Omental fat pad (tissue), 4 donors: ENCODE measurements at places on chromosomes 12 and 14. TPM values are rescaled to one million over a fixed set of nuclear protein-coding genes. Genes with fewer than 3 reads are reported as not detected.
A peak's percentile ranks its signal among the peaks of the same experiment; 100 is the strongest.

DNA sequence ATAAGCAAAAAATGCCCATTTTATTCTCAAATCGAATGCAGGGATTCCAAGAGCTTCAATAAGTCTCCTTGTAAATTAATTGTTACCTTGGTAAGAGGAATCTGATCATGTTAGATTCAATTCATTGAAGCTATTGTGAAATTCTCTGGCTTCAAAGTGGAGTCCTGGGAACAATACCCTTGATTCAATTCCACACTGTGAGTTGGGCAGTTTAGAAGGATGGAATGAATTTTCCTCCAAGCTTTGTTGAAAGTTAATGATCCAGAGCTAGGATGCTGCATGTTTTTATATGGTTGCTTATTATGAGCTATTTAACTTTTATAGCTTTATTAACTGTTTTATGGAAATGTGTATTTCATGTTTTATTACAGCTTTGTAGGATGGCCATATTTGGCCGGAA, 89.9 kb upstream of the IGF1 start:
- no peak for DNase-seq

GRCh38 chr14:68551045-68551683, 241.7 kb downstream of the ZFP36L1 start:
- no peak for DNase-seq

- DNase-seq, result no peak
Measured at GRCh38 chr14:92656306-92657081, 91.9 kb downstream of the LGMN start.

HOXC9 gene
- 0.44 TPM for total RNA-seq

DNA sequence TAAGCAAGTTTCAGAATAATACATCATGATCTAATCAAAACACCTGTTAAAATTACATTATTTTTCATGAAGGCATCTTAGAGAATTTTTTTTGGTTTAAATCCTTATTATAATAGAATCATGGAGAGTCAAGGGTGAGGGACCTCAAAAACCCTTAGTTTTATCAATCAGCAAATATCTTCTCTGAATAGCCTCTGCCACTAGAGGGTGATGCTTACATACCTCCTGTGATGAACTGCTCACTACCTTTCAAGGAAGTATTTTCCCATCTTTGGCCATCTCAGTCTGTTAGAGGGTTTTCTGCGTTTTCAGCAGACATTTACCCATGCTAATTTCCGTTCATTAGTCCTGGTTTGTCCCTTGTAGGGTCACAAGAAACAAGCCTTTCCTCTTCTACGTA, 200.2 kb downstream of the TRHDE start:
- DNase-seq, result no peak

- no peak for DNase-seq
Measured at GRCh38 chr14:106044949-106045596, 518.7 kb downstream of the TMEM121 start.

DNA sequence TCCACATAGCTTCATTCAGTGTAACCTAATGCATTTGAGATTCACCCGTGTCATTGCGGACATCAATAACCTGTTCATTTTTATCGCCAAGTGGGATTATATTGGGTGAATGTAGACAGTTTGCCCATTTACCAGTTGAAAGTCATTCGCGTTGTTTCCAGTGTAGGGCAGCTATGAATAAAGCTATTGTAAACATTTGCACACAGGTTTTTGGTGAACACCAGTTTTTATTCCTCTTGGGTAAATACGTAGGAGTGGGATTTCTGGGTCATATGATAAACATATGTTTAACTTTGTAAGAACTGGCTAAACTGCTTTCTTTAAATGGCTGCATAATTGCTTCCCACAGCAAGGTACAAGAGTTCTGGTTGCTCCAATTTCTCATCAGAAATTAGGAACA, 33.6 kb downstream of the C14orf132 start:
- DNase-seq, result no peak

- no peak for DNase-seq
Measured at GRCh38 chr14:46230540-46230939, 421.0 kb downstream of the RPL10L start.

- no peak for DNase-seq
Measured at GRCh38 chr14:98633380-98633779, 638.6 kb downstream of the BCL11B start.

- DNase-seq, result no peak
Measured at GRCh38 chr12:43937947-43938346, 102.1 kb downstream of the TMEM117 start.

DNA sequence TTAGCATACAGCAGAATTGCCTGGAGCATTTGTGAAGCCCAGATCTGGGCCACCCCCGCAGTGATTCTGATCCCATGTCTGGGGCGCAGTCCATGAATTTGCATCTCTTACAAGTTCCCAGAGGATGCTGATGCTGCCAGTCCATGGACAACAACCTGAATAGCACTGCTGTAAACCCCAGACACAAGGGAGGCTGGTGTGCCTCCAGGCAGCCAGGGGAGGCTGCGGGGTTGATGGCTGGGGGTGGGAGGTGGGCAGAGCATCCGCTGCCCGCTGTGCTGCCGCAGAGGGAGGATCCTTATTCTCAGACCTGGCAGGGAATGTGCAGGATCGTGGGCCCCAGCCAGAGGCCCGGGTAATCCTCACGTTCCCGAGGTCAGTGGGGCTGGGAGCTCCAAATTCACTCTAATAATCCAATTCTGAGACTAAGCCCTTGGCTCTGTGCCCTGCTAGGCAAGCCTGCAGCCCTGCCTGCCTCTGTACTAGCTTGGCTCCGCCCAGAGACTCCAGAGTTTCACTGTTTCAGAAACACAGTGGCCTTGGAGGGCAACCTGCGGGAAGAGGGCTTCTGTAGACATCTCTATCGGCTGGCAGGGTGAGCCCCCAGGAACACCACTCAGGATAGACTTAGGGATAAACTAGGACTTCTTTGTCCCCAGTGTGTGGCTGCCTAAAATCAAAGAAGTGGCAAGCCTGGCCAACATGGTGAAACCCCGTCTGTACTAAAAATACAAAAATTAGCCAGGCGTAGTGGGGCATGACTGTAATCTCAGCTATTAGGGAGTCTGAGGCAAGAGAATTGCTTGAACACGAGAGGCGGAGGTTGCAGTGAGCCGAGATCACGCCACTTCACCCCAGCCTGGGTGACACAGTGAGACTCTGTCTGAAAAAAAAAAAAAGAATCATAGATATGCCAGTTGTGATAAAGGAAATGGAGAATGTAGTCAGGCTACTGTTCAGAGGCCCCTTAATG, 17.8 kb upstream of the MLEC start:
- no peak for DNase-seq

DNA sequence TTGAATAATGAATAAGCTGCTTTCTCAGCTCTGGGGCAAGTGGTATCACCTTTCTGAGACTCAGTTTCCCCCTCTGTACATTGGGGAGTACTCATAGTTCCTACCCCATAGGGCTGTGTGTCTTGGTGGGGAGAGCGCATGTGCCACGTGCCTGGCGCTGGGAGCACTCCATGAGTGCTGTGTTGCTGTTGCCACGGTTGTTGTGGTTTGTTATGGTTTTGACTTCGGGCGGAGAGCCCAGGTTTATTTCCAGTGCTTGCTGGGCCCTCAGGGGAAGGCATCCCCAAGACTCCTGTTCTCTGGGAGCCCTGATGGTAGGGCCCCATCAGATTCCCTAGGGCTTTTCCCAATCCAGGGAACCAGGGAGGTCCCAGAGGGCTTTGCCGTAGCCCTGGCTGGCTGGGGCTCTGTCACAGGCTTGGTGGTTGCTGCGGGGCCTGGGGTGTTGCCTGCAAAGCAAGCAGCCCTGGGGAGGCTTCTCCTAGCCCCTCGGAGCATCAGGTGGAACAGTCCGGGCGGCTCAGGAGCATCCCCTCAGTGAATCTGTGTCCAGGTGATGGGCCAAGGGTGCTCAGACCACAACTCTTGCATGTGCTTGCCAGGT, 18.6 kb downstream of the SH2B3 start:
- DNase-seq, result no peak

GSG1 gene
- total RNA-seq, result not detected

- no peak for DNase-seq
Measured at GRCh38 chr14:39488600-39488999, 56.4 kb upstream of the FBXO33 start.

DNA sequence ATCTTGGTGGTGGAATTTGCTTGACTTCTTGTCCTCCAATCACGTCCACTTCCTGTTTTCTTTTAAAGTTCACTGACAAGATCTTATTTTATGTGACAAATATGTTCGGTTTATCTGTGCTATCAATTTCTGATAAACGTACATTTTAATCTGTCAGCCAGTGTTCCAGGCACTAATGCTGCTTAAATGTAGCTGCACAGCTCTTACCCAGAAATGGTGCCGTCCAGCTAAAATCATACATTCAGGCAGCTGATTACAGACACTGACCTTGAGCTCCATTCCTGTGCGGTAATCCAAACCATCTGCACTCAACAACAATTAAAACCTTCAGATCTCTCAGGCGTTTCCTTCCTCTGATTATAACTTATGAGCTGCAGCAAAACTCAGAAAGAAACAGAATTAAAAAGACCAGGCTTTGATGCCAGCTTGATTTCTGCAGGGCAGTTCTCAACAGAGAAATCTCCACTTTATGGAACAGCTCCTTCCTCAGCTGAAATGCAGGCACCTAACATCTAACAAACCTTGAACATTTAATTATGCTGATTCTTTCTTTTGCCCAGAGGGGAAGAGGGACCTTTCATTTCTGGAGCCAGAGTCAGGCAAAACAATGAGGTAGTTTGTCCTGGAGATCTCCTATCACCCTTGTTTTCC, 26.4 kb upstream of the RASSF3 start:
- no peak for DNase-seq

DNA sequence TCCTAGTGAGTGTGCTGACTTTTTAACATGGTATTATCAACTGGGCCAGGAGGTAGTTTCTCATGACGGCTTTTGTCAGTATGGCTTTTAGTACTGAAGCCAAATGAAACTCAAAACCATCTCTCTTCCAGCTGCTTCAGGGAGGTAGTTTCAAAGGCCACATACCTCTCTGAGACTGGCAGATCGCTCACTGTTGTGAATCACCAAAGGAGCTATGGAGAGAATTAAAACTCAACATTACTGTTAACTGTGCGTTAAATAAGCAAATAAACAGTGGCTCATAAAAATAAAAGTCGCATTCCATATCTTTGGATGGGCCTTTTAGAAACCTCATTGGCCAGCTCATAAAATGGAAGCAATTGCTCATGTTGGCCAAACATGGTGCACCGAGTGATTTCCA, 141.1 kb downstream of the HMGA2 start:
- no peak for DNase-seq

- no peak for DNase-seq
Measured at GRCh38 chr12:88141425-88141773, 489 bp downstream of the CEP290 start.

TMEM119 gene
- total RNA-seq, result 7.1 TPM

DNA sequence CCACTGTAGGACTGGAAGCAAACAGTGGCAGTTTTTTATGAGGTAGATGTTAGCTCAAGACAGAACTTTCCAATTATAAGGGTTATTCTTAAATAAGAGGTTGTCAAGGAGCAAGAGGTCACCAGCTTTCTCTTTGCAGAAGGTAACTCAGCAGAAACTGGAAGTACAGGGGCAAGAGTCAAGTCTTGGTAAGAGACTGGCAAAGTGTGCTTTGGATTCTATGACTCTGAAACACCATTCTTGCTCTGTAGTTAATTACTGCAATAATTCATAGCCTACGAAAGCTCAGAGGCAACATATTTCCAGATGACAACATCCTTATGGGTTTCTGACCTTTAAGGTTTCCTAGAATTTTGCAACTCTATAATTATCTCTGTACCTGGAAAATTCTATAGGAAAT, 51.3 kb downstream of the RMST start:
- no peak for DNase-seq

INSM2 gene
- total RNA-seq, result not detected

GRCh38 chr12:52942066-52942900, 6.6 kb upstream of the KRT18 start:
- no peak for DNase-seq

- DNase-seq, result no peak
Measured at GRCh38 chr12:38139456-38139855, 177.1 kb upstream of the ALG10B start.

GRCh38 chr14:66442953-66443571, 43.1 kb upstream of the CCDC196 start:
- DNase-seq, result no peak

GRCh38 chr14:55780156-55780946, 200.3 kb downstream of the KTN1 start:
- DNase-seq, result peak; percentile 35

HIF1A gene
- 121 TPM for total RNA-seq
